ENCODE measurements at places on chromosomes 7 and 10.
A peak's percentile ranks its signal among the peaks of the same experiment; 100 is the strongest.

DNA sequence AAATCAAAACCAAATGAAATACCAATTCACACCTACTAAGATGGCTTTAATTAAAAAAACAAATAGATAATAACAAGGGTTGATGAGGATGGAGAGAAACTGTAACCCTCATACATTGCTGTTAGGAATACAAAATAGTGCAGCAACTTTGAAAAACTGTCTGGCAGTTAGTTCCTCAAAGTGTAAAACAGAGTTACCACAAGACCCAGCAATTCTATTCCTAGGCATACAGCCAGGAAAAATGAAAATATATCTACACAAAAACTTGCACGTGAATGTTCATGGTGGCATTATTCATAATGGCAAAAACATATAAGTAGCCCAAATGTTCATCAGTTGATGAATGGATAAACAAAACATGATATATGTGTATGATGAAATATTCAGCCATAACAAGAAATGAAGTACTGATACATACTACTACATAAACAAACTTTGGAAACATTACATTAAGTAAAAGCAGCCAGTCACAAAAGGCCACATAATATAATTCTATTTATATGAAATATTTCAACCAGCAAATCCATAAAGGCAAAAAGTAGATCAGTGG is 83.5 kb downstream of the BRAF start:
- no peak overlapping the region for H3K27ac ChIP-seq
- H3K4me3 ChIP-seq, result no peak overlapping the region
- no peaks in the 10 kb centered on the region for H3K36me3 ChIP-seq
- DNase-seq, result no peak
- no peaks in the 10 kb centered on the region for H3K4me1 ChIP-seq
- no peaks in the 10 kb centered on the region for H3K27me3 ChIP-seq

DNA sequence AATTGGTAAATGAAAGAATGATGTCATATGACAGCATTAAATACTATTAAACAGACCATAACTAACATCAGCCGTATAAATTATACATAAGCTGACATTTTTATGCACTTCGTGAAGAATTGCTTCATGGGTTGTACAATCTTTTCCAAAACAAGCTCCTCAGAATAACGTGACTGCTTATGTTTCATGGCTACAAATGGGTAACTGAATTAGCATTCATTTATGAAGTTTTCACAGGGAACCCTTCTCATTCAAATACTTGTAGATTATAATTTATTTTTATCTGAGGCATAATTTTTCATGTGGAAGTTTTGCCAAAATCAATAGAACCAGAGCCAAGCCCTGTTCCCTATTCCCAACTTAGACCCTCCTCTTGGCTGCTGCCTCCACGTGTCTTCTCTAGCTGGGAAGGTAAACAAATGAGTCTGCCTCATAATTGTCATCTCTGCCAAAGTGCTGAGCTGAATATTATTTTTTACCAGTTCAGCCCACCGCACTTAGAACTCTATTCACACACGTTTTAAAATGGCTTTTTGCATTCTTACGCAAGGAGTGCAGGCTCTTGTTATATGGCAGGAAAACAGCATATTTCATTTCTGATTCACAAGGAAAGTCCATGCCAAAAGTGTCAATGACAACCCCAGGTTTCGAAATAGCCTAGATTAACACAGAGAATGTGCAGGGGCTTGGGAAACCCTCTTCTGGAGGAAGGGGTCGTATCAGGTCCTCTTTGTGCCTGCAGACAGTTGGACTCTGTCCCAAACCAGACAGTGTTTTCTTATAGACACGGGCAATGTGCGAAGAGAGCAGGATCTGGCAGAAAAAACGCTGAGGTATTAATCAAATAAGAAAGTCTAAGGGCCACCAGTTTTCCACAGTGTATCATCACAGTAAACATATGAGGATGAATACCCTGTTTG is 370.7 kb upstream of the MGMT start:
- H3K27me3 ChIP-seq, result peaks cover 2% of the 10 kb centered on the region
- no peak overlapping the region for H3K27ac ChIP-seq
- peaks cover 7% of the 10 kb centered on the region for H3K4me1 ChIP-seq
- H3K4me3 ChIP-seq, result no peak overlapping the region
- DNase-seq, result peak; percentile 80

DNA sequence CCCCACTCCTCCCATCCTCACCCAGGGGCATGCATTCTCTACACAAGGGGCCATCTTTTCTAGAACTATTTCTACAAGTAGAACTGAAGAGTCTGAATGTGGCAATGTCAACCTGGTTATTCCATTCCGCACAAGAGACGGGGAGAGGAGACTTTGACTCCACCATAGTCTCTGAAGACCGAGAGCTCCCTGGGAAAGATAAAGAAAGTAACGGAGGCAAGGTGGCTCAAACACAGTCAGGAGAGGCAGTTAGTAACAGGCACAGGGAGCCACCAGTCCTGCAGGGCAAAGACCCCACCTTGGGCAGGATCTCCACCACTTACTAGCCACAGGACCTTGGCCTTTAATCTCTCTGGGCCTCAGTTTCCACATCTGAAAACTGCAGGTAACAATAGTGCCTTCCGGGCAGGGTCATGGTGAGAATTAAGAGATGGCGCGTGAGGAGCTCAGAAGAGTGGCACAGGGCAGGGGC is 100.3 kb downstream of the TNS3 start:
- H3K4me3 ChIP-seq, result no peak overlapping the region
- DNase-seq, result no peak
- peaks cover 16% of the 10 kb centered on the region for H3K4me1 ChIP-seq
- peak overlapping the region; percentile 89 for H3K27ac ChIP-seq
- no peaks in the 10 kb centered on the region for H3K36me3 ChIP-seq
- no peaks in the 10 kb centered on the region for H3K27me3 ChIP-seq

DNA sequence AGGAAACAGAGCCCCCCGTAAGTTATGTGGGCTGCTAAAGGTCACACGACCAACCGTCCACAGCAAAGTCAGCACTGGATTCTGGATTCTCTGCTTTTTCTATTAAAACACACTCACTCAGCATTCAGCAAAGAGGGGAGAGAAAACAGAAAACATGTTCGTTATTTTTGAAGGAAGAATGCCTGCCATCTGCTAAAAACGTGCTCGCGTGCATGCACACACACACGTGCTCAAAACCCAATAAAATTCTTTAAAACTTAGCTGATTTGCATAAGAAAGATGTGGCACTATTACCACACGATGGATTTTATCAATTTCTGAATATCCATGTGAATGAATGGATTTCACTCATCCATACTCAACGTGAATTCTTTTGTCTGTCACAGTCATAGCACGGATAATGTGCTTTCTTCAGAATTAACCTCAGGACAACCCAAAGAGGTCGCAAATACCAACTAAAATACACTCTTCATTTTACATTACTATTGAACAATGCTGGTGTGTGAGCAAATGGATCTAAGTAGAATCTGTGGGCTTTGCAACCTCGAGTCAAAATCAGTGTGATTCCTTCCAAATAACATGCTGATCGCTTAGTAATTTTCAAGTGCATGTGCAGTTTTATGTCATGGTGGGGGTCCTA is 40.8 kb downstream of the NRP1 start:
- H3K4me1 ChIP-seq, result peaks cover 18% of the 10 kb centered on the region
- no peak overlapping the region for H3K27ac ChIP-seq
- H3K4me3 ChIP-seq, result no peak overlapping the region
- DNase-seq, result no peak
- H3K27me3 ChIP-seq, result no peaks in the 10 kb centered on the region

DNA sequence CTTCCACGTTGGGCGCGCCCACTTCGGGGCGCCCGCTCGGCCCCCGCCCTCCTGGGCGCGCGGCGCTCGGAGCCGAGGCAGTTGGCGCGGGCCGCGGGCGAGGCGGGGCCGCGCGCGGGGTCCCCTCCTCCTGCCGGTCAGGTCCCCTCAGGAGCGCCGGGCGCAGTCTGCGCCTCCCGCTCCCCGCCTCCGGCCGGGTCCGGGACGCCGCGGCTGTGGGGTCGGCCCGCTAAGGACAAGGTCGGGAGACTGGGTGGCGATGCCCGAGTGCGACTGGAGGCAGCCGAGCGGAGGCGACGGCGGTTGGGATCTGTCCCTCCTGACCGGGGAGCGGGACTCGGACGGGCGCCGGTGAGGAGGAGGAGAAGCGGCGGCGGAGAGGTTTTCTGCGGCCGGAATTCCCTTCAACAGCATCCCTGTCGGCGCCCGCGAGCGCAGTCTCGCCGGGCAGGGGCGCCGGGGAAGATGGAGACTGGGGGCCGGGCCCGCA is at the start of gene ATRNL1:
TSS of gene ATRNL1 (plus strand) at position 80 of the 490 bp plus-strand sequence. CDS start at position 466, 386 bp downstream.
- H3K4me3 ChIP-seq, result peak within 1 kb of the TSS; percentile 51
- H3K27me3 ChIP-seq, result peaks cover 58% of the 10 kb centered on the region
- no peak for DNase-seq
- peaks cover 4% of the 10 kb centered on the region for H3K4me1 ChIP-seq
- H3K27ac ChIP-seq, result no peak within 1 kb of the TSS

GRCh38 chr7:46855851-46856250 is 726.1 kb downstream of the TNS3 start:
- no peak overlapping the region for H3K27ac ChIP-seq
- H3K27me3 ChIP-seq, result no peaks in the 10 kb centered on the region
- DNase-seq, result no peak
- peaks cover 13% of the 10 kb centered on the region for H3K4me1 ChIP-seq

DNA sequence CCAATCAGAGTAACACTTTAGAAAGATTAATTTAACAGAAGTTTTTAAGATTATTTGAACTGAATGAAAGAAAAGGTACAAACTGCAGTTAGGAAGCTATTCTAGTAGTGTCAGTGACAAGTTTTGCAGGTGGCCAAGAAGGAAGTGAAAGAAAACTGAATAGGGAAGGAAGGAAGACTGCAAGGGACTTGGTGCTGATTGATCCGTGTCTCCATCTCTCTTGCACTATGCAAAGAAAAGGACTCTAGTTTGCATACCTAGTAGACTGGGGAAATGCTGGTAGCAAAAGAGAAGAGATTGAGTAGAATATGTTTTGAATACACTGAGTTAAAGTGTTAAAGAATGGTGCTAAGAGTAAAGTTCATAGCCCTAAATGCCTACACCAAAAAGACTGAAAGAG is 33.0 kb downstream of the OR6V1 start:
- DNase-seq, result no peak
- H3K4me1 ChIP-seq, result no peaks in the 10 kb centered on the region
- H3K4me3 ChIP-seq, result no peak overlapping the region

- no peaks in the 10 kb centered on the region for H3K4me1 ChIP-seq
- peaks cover 5% of the 10 kb centered on the region for H3K27me3 ChIP-seq
- no peak overlapping the region for H3K27ac ChIP-seq
- no peak for DNase-seq
- H3K4me3 ChIP-seq, result no peak overlapping the region
These were observed 14.8 kb downstream of the CYP3A7 start for GRCh38 chr7:99719996-99720769.

- H3K4me1 ChIP-seq, result peaks cover 6% of the 10 kb centered on the region
- no peak overlapping the region for H3K4me3 ChIP-seq
- no peaks in the 10 kb centered on the region for H3K27me3 ChIP-seq
- no peaks in the 10 kb centered on the region for H3K36me3 ChIP-seq
- peak; percentile 30 for DNase-seq
These were observed 53.7 kb downstream of the CCDC6 start for GRCh38 chr10:59852670-59853069.

DNA sequence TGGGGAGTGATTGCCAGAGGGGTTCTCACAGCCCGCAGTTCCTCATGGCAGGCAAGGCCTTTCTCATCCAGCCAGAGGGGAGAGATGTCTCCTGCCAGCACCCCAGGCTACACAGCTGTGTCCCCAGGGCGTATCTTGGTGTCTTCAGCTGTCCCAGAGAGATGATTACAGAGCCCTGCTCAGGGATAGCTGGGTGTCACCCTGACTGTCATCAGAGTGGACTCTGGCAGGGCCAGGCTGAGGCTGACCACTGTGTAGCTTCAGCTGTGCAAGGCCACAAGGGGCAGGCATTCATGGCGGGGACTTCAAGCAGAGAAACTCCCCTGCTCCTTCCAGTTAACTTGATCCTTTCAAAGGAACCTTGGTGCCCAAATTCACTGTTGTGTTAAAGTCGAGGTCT is 124.2 kb downstream of the RGS10 start:
- no peak overlapping the region for H3K27ac ChIP-seq
- no peaks in the 10 kb centered on the region for H3K4me1 ChIP-seq
- peaks cover 3% of the 10 kb centered on the region for H3K36me3 ChIP-seq

DNA sequence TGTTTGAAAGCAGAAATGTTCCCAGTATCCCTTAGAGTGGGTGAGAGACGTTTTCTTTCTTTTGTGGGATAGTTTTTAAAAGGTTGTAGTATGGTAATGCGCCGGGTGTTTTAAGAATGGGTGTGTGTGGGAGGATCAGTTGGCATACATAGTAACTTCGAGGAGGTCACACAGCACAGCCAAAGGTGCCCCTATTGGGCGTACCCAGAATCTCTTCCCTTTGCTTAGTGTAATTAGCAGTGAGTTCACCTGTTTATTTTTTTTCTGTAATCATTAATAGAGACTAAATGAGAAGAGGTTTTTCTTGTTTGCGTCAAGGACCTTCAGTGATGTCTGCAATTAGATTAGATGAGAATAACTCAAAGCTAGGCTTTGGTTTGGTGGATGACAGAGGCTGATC is 1.5 kb downstream of the PLEKHA8 start:
- peak overlapping the region; percentile 60 for H3K4me3 ChIP-seq
- H3K27ac ChIP-seq, result no peak overlapping the region
- peaks cover 39% of the 10 kb centered on the region for H3K4me1 ChIP-seq
- H3K27me3 ChIP-seq, result no peaks in the 10 kb centered on the region
